Inflammatory macrophage treated with lipopolysaccharide for 4 hours (primary cell): ENCODE measurements at places on chromosomes 7 and 10.
A peak's percentile ranks its signal among the peaks of the same experiment; 100 is the strongest.

DNA sequence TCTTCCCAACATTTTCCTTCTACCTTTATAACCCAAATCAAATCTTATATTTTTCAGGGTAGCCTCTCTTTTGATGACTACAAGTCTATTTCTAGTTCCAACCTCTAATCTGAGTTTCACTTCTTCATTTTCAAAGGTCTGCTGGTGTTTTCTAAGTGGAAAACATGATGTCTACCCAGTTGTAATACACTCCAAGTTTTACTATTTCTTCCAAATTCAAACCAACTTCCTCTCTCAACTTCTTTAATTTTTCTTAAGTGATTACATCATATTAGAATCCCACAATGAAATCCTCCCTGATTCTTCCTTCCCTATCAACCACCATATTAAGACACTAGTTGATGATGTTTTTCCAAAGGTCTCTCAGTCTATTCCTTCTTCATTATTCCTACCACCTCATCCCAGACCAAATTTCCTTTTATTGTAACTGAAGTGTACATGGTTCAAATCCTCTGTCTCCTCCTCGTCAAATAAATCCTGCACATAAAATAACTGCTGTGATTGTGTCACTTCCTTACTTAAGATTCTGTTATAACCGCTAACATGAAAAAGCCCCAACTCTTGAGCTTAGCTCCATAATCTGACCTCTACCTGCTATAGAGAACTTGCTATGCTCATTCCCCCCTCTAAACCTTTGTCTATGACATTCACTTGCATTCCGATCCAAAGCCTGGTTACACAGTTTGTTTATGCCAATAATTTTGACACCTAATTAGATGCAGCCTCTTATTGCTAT lies 12.7 kb downstream of the TAS2R38 start:
- DNase-seq, result peak; percentile 95

DNA sequence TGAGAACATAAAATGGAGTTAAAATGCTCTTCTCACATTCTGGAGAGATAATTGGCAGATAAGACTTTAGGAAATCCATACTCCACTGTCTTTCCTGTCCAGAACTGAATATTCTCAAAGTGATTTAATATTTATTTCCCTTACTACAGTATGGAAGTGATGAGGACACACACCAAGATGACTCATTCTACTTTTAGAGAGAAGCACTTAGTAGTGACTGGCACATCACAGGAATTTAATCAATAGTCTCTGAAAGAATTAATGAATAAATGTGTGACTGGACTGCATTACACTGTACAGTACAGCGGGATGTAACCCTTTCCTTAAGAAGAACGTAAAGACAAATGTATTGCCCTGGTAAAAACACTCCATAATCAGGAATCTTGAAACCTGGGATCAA lies 116.7 kb downstream of the SEMA3E start:
- no peak for DNase-seq

DNA sequence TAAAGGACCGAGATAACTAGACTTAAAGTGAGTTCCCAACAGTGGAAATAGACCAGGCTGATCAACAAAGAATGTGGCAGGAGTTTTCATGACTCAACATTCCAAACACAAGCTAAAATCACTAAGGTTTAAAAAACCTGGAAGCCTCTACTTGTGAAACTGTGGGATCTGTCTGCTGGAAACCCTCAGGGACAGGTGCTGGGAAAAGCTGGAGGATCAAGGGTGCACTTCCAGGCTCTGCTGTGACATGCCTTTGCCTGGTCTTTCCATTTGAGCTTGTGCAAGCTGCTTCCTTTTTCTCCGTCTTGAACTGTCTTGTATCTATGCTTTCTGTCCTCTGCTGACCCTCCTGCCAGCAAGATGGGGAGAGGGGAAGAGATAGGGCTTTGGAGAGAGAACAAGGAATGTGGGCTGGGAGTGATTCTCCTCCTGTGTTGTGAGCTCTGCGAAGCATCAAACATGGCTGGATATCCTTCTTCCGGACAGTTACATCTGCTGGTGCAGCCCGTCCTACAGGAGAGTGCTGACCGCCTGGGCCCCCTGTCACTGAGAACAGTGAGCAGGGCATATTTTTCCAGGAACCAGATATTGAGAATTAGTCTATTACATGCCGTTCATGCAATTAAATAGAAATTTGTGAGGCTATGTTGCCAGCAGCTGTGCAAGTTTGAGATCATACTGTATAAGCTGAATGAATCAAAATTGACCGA lies 25.5 kb downstream of the ARHGAP22 start:
- DNase-seq, result no peak

- peak; percentile 49 for DNase-seq
These were observed 88.5 kb downstream of the ANKRD7 start for GRCh38 chr7:118312966-118313365.

DNA sequence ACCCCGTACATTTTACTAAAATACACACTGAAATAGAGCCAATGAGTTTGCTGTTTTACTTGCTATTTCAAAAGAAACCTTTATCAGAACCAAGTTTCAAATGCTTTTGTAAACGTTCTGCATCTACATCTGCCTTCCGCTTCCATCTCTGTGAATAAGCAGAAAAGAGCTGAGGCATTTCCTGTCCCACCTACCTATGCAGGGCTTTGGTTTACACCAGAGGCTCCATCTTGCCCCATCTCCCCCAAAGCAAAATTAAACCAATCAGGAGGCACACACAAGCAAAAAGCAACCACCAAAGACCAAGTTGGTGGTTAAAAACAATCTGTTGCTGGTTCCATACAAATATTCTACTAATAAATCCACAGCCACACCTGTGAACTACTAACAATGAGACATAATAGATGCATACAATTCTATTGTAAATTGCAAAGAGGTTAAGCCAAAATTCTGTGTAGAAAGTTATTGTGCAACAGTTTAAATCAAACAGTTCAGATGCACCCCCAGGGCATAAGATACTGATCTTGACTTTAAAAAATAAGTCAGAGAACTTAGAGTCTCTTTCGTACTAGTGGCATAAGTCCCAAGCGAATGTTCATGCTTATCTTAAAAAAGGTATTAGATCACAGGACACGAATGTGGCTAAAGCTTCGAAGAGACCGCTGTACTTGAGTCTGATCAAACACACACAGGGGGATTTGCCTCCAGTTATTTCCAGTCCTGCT lies 83.9 kb downstream of the FGFR2 start:
- DNase-seq, result no peak

DNA sequence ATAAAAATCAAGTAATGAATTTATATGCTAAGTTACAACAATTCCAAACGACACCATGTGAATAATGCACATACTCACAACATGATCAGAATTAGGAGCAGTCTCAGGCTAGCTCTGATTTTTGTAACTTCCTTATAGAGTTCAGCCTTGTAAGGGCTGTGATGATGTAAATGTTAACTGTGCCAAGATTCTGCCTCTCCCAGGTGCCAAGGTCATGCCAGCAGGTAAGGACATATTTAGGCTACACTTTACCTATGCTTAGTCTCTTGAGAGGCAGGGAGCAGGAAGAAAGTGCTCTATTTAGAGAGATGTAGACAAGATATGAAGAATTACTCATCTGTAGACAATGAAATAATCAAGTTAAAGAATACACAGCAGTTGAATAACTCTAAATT lies 53.6 kb upstream of the AGR3 start:
- no peak for DNase-seq

DNA sequence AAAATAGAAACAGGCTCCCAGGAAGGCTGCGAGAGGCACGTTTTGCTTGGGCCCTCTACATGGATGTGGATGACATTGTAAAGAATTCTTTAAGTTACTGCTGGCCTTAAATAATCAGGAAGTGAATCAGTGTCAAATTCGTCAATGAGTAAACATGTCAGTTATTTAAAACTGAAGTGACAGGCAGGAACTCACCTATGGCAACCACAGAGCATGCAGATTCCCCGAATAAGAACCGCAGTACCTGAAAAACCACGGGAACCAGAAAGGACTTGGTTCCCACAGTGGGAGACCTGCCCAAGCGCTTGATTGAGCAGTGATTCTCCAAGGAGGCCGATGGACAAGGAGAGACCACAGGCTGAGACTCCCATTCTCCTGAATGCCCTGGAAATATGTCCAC lies 351.2 kb upstream of the AKR1E2 start:
- no peak for DNase-seq

DNA sequence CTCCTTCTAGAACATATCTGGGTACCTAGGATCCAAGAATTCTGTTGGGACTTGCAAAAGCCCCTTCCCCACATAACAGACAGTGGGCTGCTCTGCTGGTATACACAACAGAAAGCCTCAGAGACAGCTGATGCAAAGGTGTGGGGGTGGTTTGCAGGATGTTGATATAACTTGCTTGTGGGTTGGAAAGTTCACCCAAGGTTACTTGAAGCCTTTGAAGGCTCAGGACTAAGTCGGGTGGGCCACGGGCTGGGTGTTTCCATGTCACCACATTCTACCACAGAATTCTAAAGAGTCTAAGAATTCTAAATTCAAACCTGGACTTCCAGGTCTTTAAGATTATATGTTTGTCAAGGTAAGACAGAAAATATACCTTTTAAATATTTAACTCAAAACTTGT lies 7.4 kb upstream of the NRCAM start:
- no peak for DNase-seq

- DNase-seq, result no peak
These were observed 7.3 kb downstream of the TRIM8 start for GRCh38 chr10:102651455-102652169.

DNA sequence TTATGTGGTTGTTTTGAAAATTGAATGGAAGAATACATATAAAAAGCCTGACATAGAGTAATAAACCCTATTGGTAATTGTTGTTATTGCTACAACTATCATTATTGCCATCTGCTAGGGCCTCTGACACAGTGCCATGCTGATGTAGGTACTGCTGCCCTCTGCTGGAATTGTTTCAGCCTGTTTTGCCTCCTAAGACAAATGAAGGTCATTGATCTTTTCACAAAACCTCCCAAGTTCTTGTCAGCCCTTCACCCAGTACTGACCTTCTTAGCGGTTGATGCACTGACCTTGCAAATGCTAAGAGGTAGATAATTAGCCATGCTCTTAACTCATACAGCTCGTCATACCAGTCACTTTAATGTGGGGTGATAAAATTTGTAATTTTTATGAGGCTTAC lies 975.2 kb downstream of the SORCS1 start:
- DNase-seq, result peak; percentile 13

- DNase-seq, result no peak
These were observed 152.4 kb downstream of the ACTR3B start for GRCh38 chr7:152911922-152912321.

DNA sequence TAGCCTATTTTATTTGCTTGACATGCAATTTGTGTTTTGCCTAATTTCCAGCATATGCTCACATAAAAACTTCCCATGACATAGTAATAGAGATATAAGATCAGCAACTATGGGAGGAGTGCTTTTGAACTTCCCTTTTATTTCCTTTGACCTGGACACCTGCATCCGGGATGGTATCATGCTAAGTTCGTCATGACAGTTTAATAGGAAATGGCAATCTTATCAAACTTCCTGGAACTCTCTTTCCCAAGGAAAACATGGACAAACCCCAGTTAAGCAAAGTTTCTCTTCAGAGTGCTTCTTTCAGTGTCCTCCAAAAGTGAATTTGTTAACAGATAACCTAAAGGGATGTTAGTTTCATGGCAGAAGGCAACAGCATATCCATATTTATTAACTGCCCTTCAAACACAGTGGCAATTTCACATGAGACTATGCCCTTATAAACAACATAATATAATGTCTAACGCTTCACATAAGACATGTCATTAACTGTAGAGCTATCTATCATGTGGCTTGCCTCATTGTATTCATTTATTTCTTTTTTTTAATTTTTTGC lies 474.7 kb upstream of the SEMA3A start:
- DNase-seq, result no peak

DNA sequence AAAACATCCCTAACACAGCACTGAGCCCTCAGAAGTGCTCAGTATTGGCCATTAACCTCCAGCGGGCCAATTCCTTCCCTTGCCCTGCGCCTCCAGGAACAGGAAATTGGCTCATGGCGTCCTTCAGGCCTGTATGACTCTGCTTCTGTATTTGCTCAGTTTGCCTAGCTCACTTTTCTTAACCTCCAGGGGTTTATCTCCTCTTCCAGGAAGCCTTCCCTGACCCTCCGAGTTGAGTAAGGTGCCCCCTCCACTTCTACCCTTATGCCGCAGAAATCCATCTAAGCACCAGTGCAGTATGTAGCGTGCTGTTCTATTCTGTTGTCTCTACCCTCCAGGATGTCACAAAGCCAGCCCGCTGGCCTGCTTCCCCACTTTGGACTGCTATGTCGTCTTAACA lies 1.1 kb upstream of the SFXN4 start:
- peak; percentile 42 for DNase-seq

DNA sequence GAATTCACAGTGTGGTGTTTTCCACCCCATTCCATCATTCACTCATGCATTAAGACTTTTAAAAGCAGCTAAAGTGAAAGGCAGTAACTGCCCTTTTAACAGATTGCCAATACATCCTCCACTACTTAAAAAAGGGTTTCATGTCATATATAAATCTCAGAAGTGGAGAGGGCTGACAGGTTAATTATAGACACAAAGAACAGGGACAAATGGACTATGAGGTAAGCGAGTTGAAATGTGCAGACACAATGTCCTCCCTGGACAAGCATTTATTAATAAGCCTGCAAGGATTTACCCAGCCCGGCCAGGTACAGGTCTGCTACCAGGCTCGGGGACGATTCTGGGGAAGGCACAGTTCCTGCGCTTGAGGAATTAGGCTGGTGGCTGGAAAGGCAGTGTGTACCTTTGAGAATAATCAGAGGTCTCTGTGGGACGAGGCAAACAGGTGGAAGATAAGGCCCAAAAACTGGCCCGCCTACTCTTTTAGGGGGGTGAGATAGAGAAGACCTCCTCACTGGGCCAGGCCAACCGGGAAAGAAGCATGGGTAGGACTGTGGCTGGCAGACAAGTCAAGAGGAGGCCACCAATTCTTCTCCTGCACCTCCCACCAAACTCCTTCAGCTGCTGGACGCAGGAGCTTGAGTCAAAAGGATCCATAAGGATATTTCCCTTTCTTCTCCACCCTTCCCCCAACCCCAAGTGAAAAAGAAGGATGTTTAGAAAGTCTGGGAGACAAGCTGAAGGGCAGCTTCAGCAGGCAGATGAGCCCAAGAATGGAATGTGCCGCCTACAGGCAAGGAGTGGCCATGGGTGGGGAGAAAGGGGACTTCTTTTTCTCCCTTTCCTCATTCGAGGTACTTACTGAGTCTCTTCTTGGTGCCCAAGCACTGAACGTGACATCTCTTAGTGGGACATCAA lies 1.5 kb downstream of the PDLIM1 start:
- no peak for DNase-seq

DNA sequence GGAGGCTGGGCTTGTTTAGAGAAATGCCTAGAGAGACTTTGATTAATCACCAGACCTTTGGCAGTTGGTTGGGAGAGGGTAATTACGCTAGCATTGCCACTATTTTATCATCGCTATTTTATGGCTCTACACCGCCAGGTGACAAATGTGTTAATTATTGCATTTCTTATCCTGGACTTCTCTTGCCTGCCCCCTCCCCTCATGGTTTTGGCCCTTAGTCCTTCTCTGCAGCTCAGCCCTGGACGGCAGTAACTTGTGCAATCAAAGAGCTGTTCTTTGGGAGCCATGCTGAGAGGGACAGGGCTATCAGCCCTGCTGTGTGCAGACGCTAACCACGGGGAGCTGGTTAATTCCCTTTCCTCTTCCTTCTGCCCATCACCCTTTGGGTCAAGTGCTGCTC lies 585.0 kb downstream of the AUTS2 start:
- DNase-seq, result no peak
